ENCODE measurements at places on chromosomes 5 and 9. TPM values are rescaled to one million over a fixed set of nuclear protein-coding genes. Genes with fewer than 3 reads are reported as not detected.

DNA sequence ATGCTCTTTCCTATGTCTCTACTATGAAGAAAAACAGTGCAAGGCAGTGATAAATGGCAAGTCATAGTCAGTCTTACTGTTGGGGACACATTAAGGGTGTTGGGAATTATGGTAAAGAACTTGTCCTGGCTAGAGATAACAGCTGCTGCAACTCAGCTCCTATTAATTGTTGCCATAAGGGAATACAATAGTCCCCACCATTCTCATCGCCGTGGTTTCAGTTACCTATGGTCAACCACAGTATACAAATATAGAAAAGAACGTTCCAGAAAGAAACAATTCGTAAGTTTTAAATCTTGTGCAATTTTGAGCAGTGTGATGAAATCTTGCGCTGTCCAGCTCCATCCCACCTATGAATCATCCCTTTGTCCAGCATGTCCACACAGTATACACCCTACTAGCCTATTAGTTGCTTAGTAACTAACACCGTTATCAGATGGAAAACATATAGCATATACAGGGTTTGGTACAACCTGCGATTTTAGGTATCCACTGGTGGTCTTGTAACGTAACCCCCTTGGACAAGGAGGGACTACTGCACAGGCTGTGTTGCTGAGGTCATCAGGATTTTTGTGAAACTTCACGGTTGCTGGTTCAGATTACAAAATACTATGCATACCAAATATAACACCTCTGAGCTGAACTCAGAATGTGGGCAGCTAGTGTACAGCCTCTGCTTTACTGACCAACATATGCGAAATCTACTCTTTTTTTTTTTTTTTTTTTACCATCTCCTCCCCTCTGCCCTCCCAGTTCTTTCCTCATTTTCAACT, 53.5 kb downstream of the ZFR start:
- peak; percentile 92 for DNase-seq

NUP214 gene
- total RNA-seq, result 22.3 TPM

DNA sequence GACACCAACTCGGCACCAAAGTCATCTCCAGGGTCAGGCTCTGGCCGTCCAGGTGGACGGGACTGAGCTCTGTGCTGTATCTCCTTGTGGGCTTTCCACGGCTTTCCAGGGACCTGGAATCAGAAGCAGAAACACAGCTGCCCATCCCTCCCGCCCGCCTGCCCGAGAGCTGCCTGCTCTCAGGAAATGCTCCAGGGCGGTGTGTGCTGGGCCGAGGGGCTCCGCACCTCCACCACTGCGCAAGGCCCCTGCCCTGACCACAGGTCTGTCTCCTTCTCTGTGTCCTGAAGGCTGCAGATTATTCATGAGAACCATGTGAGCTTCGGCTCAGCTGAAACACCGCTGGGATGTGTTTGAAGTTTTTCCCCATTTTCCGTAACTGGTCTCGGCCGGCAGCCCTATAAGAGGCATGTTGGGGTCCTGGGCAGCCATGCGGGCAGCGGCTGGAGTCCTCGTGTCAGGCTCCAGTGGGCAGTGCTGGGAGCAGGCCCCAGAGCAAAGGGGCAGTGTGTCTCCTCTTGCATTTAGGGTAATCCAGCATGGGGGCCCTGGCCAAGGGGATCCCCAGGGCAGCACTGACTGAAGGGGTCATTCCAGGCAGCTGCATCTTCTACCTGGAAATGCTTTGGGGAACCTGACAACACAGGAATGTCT, 22.8 kb downstream of the NKD2 start:
- DNase-seq, result no peak

DNA sequence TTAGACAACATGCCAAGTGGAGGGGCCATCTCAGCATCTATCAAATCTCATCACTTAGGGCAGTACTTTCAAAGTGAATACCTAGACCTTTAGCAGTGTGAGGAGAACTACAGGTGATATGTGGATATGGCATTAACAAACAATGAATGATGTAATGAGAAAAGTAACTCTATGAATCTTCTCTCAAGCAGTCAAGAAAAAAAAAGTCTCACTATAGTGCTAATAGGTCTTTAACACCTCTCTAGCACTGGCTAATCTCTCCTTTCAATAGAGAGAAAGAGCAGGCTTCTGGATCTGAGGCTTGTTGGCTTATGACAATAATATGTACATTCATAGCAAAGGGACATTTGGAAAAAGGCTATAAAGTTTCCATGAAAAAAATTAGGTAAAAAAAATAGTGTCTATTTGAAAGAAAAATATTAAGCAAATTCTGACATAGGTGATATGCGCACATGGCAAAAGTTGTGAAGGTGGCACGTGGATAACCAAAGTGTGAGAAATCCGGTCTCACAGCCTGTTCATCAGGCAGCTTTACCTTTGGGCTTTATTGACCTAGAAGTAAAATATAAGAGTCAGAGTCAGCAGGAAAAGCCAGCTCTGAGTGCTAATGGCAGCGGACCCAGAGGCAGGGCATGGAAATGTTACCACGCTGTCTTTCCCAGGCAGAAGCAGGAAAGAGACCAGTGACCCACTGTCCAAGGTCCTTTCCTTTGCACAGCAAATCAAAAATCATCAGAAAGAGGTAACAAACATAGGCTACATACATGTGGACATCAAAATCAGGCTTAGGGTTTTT, 203.4 kb downstream of the EFNA5 start:
- DNase-seq, result no peak

DNA sequence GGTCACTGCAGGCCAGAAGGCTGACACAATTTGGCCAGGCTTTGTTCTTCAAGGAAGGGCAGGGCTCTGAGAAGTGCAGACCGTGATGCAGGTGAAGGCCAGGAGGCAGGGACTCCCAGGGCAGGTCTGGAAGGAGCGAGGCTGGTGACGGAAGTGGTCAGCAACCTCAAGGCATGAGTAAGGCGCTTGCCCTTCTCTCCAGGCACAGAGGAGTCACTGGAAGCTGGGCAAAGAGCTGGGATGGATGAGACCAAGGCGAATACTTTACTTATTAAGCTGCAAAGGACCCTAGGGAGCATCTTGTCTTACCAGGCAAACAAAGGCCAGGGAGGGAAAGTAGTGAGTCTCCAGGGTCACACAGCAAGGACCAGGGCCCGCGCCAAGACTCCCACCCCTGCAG, 18.6 kb downstream of the IRF1 start:
- DNase-seq, result no peak

PIP5KL1 gene
- 5.5 TPM for total RNA-seq

DIPK1B gene
- total RNA-seq, result not detected

- no peak for DNase-seq
These were observed 30.2 kb upstream of the PTGER4 start for GRCh38 chr5:40649463-40650030.

LECT2 gene
- total RNA-seq, result not detected

SLC6A19 gene
- not detected for total RNA-seq

- DNase-seq, result peak; percentile 86
These were observed 64.0 kb downstream of the RETREG1 start for GRCh38 chr5:16552666-16553343.

ST8SIA4 gene
- total RNA-seq, result under 0.01 TPM

CYLC2 gene
- not detected for total RNA-seq

- DNase-seq, result peak; percentile 91
These were observed 82.4 kb upstream of the TAS2R1 start for GRCh38 chr5:9712506-9712905.

GRCh38 chr9:71671289-71671688, 97.0 kb downstream of the CEMIP2 start:
- no peak for DNase-seq

TRIM52 gene
- total RNA-seq, result 7.8 TPM

DNA sequence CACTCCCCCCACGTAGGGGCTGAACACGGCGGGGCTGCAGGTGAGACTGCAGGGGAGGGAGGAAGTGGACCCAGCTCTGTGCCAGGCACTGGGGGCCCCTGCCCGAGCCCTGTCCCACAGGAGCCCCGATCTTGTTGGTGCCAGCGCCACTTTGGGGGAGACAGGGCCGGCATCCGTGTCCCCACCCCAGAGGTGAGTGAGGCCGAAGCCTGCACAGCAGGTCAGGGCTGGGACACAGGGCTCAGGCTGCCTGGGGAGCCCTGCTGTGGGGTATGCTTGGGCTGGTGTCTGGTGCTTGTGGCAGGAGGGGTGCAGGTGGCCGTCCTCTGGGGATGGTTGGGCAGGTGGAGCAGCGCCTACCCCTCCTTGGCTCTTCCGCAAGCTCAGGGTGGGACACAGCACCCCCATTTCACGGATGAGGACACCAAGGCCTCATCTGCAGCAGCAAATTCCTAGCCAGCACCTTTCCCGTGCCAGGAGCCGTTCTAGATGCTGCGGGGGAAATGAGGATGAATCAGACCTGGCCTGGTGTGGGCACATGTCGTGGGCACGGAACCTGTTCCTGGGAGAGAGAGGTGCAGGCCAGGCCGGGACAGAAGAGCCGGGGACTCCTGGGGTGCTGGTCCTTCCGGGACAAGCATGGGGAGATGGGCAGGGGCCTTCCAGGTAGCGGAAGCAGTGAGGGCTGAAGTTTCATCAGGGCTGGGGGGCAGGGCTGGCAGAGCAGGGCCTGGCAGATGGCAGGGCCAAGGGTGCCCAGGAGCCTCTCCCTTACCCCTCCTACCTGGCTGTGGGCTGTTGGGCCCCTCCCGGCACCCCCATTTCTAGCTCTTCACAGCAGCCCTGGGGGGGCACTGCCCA, 35.2 kb downstream of the KCNT1 start:
- DNase-seq, result no peak

NR5A1 gene
- total RNA-seq, result not detected

DNA sequence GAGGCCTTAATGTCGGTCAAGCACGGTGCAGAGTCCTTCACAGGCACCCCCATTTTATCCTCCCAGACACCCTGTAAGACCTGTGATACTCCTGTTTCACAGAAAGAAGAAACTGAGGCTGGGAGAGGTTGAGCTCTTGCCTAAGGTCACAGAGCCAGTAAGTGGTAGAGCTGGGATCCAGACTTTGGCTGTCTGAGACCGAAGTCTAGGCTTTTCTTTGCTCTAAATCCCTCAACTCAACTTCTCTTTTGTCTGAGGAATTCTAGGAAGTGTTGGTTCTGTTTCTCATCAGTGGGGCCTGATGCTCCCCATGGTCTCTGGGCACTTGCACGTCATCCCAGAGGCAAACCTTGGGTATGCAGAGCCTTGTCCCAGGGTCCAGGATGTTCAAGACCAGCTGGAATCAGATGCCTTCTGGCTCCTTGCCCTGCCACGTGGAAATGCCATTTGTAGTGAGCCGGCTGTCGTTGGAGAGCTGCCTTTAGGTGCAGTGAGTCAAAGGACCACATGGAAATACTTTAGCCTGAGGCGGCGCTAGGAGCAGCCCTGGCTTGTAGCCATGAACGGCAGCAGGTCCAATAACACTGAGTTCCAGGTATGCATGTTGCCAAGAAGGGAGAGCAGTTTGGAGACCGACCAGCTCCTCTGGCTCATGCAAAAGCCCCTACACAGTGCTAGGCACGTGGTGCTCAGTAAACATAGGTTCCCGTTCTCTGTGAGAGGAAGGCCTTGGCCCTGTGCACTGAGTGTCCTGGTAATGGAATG, 9.2 kb downstream of the DCANP1 start:
- DNase-seq, result peak; percentile 94

GRCh38 chr9:111131211-111131610, 92.9 kb upstream of the LPAR1 start:
- DNase-seq, result no peak

DNA sequence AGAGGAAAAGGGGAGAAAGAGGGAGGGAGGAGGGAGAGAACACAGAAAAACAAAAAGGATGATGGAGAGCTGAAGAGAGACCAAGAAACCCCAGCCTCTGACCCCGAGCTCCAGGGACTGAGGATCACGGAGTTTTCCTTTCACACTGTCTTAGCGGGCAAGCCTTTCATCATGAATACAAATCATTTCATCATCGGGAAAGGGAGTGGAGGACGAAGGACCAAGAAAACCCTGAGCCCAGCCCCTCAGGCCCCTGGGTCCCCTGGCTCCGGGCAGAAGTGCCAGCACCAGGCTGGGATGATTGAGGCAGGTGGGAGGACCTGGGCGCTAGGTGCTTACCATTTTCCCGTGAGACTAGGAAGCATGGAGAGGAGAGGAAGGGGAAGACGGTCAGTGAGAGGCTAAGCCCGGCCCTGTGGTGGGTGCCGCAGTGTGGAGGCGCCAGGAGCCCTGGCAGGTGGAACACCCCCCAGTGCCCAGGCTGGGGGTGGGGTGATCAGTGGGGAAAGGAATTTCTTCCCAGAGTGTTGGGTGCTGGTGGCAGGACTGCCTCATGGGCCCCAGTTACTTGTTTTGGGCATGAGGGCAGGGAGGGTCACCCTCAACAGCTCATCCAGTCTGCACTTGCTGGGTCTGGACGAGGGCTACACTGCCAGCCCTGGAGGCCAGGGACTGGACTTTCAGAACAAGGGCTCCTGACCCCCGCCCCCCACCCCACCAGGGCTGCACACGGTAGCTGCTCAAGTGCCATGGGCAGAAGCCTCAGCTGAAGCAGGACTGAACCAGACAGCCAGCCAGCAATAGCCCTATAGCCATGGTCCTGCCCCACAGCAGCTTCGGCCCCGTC, 49.0 kb upstream of the SARDH start:
- no peak for DNase-seq

JAKMIP2 gene
- not detected for total RNA-seq

DNA sequence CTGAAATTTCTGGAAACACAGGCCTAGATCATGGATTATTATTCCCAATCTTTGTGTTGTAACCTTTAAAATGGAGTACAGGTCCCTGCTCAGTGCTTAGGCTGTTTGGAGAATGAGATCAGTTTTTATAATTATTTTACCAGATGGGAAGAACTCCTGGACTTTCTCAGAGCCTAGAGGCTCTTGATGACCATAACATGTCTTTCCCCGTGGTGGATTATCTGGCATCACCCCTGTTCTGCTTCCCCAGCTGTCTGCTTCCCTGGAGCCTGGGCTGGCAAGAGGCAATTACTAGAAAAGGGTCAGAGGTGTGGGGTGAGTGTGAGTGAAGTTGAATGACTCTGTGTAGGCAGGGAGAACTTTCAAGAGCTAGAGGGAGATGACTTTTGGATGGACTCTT, 143.0 kb downstream of the CARTPT start:
- DNase-seq, result no peak

CCDC127 gene
- total RNA-seq, result 6.3 TPM

- no peak for DNase-seq
These were observed 33.2 kb downstream of the FAT2 start for GRCh38 chr5:151557951-151558350.

PHF24 gene
- total RNA-seq, result not detected

- DNase-seq, result no peak
These were observed 669 bp upstream of the ZFP37 start for GRCh38 chr9:113057193-113057592.

SPINK6 gene
- total RNA-seq, result not detected

GRCh38 chr9:7894231-7894630, 94.7 kb upstream of the DMAC1 start:
- no peak for DNase-seq

DNA sequence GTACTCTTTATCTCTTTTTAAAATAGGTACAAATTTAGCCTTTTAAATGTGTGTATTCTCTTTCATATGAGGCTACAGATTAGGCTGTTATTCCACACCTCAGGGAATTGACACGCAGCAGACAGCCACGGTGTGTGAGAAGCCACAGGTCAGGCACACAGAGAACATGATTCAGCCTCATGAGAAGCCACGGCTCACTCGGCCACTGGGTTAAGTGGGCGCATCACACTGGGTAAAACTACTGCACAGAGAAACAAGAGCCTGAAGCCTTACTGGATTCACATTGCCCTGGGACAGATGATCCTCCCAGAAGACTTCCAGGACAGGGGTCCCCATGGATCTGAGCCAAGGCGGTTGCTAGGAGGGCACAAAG, 28.2 kb downstream of the LPCAT1 start:
- DNase-seq, result no peak
